ENCODE measurements at places on chromosomes 2 and 18.

GRCh38 chr2:96747061-96747617, 7.3 kb upstream of the LMAN2L start:
- no peak for DNase-seq

GRCh38 chr2:149650006-149650405, 62.4 kb upstream of the MMADHC start:
- peak; percentile 81 for DNase-seq

- DNase-seq = no peak
Observed at GRCh38 chr2:133315280-133315679, 253.0 kb downstream of the NCKAP5 start.

DNA sequence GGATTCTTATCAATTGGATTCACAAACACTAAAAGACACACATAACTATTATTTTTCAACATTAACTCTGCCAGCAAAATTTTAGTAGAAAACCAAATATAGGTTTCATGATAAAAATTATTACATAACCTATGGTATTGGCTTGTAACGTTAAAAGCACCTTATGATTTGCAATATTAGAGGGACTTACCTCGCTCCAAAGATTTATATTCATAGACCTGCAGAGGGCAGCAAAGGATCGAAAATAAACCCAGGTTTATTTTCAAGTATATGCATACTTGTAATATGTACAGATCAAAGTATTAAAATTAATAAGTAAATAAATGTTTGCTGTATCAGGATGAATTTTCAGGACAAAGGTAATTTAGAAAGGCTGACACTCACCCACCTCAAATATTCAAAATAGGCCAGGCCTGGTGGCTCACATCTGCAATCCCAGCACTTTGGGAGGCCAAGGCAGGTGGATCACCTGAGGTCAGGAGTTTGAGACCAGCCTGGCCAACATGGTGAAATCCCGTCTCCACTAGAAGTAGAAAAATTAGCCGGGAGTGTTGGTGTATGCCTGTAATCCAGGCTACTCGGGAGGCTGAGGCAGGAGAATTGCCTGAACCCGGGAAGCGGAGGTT, 45.3 kb downstream of the LRPPRC start:
- peak; percentile 29 for DNase-seq

DNA sequence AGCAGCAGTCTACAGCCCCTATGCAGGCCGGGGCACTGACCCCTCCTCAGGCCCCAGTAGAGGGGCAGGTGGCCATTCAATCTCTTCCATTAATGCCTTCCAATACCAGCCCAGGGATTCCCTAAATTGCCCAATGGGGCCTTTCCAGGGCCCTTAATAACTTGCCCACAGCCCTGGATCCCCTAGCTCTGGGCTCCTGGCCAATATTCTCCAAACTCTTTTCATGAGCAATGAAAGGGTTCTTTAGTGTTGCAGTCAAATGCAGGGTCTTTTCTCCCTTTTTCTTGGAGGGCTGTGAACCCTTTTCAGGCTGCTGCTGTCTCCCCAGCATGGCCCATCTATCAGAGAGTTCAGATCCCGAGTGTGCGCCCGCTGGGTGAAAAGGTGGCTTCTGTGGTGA, 41.3 kb upstream of the SLC1A4 start:
- no peak for DNase-seq

Measured in LHCN-M2 (cell line).